ENCODE measurements at places on chromosomes 6 and 20. TPM values are rescaled to one million over a fixed set of nuclear protein-coding genes. Genes with fewer than 3 reads are reported as not detected.

RBM24 gene
- polyA plus RNA-seq = 3.6 TPM

CLVS2 gene
- polyA plus RNA-seq = 0.70 TPM

BPI gene
- polyA plus RNA-seq = 0.21 TPM

SPATS1 gene
- not detected for polyA plus RNA-seq

TFAP2A gene
- polyA plus RNA-seq = 0.90 TPM

SLC22A7 gene
- polyA plus RNA-seq = 1.2 TPM

PNRC1 gene
- polyA plus RNA-seq = 86.4 TPM

ACAT2 gene
- polyA plus RNA-seq = 22.8 TPM

PRRT1 gene
- polyA plus RNA-seq = 5.3 TPM

TSHZ2 gene
- 10.7 TPM for polyA plus RNA-seq

ZNF334 gene
- 29.6 TPM for polyA plus RNA-seq

ADGRB3 gene
- polyA plus RNA-seq = 8.3 TPM

KCNG1 gene
- polyA plus RNA-seq = 29.8 TPM

COL20A1 gene
- 7.2 TPM for polyA plus RNA-seq

RNF182 gene
- 1.6 TPM for polyA plus RNA-seq

CCN6 gene
- polyA plus RNA-seq = 0.43 TPM

FAM217A gene
- polyA plus RNA-seq = 0.69 TPM

CEP162 gene
- 9.4 TPM for polyA plus RNA-seq

ERVFRD-1 gene
- 1.3 TPM for polyA plus RNA-seq

PPARD gene
- 26.3 TPM for polyA plus RNA-seq

CD109 gene
- 4.7 TPM for polyA plus RNA-seq

TREML2 gene
- polyA plus RNA-seq = 0.43 TPM

TRERF1 gene
- polyA plus RNA-seq = 5.1 TPM

ARHGAP40 gene
- not detected for polyA plus RNA-seq

PCMT1 gene
- 78.3 TPM for polyA plus RNA-seq

DACT2 gene
- polyA plus RNA-seq = 6.4 TPM

KCNQ5 gene
- polyA plus RNA-seq = 3.4 TPM

SIRPD gene
- 0.19 TPM for polyA plus RNA-seq

GPR6 gene
- polyA plus RNA-seq = not detected

MEI4 gene
- 0.09 TPM for polyA plus RNA-seq

KCNK5 gene
- polyA plus RNA-seq = 31.4 TPM

OR10C1 gene
- polyA plus RNA-seq = not detected

ADGRG6 gene
- 41.8 TPM for polyA plus RNA-seq

NEURL2 gene
- polyA plus RNA-seq = 15.6 TPM

TRIM15 gene
- 51.7 TPM for polyA plus RNA-seq

LAMP5 gene
- polyA plus RNA-seq = 4.6 TPM

ADGRF5 gene
- 8.3 TPM for polyA plus RNA-seq

SMOC2 gene
- polyA plus RNA-seq = 15.9 TPM

ECI2 gene
- polyA plus RNA-seq = 58.6 TPM

PSORS1C2 gene
- 0.04 TPM for polyA plus RNA-seq

COL9A3 gene
- polyA plus RNA-seq = 14.1 TPM

HLA-DQA2 gene
- 1.8 TPM for polyA plus RNA-seq

TRIM38 gene
- polyA plus RNA-seq = 19.4 TPM

FNDC1 gene
- 22.0 TPM for polyA plus RNA-seq

PPIL1 gene
- polyA plus RNA-seq = 35.1 TPM

RRBP1 gene
- polyA plus RNA-seq = 175 TPM

PAK5 gene
- polyA plus RNA-seq = 1.6 TPM

SCAND1 gene
- 49.1 TPM for polyA plus RNA-seq

ANKRD6 gene
- 9.8 TPM for polyA plus RNA-seq

ENPP1 gene
- polyA plus RNA-seq = 9.5 TPM

FHL5 gene
- 0.67 TPM for polyA plus RNA-seq

ULBP1 gene
- polyA plus RNA-seq = 0.03 TPM

RPS21 gene
- 2,139 TPM for polyA plus RNA-seq

Measured in large intestine (tissue), 12 donors.